Central memory CD8-positive, alpha-beta T cell (primary cell): ENCODE measurements at places on chromosomes 1 and 21.

DNA sequence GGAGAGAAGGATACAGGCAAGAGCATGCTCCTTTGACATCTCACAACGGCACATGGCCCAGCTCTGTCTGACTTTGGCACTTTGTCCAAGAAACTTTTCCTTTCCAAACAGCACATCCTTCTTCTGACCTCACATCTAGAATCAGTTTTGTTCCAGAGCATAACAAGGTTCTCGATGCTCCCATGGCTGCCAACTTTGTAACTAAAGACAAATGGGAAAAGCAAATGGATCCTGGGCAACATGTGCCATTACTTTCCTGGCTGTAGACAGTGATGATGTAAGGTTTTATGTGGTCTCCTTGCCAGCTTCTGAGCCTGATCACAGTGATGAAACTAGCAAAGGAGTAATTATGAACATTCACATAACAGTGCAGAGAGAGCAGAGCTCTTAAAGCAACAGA is 171.8 kb upstream of the C1orf87 start:
- DNase-seq = no peak

- no peak for DNase-seq
Measured at GRCh38 chr1:73953186-73953585, 244.8 kb downstream of the LRRIQ3 start.

GRCh38 chr21:33883118-33883517 is 32.5 kb downstream of the ATP5PO start:
- DNase-seq = no peak

- DNase-seq = no peak
Measured at GRCh38 chr1:209646558-209646957, 5.7 kb downstream of the LAMB3 start.

GRCh38 chr1:38064197-38064903 is 17.8 kb upstream of the POU3F1 start:
- DNase-seq = no peak

DNA sequence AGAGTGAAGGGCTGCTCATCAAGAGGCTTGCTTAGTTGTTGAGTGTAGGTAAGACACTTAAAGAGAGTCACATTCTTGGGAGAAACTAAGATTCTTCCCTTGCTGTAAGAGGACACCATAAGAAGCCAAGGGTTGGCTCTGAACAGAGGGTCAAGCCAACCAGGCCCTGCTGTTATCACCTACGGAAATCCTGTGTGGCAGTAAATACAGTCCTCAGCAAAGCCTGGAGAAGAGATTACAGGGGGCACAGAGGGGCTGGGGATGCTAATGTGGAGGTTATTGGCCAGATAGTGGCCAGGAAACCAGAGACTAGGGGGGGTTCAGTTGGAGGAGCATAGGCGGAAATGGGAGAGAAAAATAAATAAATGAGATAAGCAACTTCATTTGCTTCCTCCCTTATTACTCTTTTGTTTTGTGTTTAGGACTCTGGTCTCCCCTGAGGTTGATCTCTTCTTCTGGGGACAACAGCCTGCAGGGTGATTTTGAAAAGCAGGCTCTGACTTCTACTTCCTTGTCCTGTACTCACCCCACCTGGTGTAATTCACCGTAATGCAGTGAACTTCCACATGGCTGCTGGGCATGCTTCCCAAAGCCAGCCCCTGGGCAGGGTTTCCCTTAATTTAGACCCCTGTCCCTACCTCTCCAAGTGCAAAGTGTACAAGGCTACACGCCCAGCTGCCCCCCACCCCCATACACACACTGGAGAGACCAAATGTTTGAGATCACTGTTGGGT is 40.9 kb downstream of the MTARC1 start:
- no peak for DNase-seq

DNA sequence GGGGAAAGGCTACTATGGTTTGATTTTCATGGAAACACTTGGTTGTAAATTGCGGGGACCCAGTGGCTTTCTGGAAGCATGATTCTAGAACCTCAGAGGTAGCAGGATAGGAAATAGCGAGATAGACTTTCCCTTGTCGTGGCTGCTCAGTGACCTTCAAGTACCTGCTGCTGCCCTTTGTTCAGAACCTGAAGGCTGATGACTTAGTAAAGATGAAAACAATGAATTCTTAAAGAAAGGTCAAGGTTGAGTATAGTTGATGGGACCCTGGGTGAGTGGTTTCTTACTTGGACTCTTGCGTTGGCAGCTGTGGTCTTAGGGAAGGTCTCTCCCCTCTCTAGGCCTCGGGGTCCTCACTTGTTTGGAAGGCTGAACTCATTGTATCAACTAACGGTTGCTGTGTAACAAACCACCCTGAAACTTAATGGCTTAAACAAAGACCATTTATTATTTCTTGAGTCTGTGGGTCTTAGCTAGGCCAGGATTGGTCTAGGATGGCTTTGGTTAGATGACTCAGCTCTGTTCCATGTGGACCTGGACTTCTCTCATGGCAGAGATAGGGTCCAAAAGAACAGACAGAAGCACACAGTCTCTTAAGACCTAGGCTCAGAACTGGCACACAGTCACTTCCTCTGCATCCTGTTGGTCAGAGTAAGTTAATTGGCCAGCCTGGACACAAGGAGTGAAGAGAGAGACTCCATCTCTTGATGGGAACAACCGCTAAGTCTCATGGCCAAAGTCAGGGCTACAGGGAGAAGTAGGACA is 89.2 kb upstream of the SELENON start:
- no peak for DNase-seq

DNA sequence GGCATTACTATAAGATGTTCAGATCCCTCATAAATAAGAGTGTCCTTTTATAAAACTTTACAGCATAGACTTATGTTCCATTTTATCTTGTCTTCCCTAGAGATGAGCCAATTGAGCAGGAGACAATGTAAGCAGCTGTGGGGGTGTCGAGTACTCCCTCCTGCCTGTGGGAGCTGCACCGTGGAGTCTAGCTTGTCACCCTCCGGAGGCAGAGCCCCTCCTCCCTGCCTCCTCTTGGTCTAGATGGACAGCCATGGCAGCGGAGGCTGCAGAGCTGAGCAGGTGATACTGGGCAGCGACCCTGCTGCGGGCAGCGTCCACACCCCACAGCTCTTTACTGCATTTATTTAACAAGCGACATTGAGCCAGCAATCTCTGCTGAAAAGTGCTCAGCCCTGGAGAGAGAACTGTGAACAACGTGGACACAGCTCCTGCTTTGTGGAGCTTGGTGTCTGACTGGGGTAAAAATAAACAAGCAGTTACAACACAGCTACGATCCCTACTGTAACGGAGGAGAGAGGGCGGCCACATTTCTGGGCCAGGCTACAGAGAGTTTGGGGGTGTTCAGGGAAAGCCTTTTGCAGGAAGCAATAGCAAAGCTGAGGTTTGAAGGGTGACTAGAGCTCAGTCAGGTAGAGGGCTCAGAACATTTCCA is 12.8 kb upstream of the KIF21B start:
- no peak for DNase-seq

GRCh38 chr1:229195246-229195645 is 75.7 kb upstream of the RAB4A start:
- DNase-seq = no peak

DNA sequence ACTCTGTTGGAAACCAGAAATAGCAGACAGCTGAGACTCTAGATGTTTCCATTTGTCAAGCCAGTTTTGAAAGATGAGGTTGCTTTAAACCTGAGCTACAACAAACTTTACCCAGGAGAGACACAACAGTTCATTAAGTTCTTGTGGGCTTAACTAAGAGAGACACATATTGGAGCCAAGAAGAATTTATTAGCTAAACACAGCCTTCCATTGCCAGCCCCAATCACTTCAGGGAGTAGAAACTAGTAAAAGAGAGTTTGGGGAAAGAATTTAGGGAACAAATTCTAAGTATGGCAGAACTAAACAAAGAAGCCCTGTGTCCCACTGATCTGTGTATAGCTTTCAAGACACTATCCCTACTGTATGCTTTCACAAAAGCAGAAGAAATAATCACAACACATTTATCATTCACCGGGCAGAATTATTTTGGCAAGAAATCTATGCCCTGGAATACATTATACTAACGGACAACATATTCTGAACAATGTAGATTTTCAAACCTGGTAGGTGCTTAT is 87.3 kb upstream of the KAZN start:
- no peak for DNase-seq

DNA sequence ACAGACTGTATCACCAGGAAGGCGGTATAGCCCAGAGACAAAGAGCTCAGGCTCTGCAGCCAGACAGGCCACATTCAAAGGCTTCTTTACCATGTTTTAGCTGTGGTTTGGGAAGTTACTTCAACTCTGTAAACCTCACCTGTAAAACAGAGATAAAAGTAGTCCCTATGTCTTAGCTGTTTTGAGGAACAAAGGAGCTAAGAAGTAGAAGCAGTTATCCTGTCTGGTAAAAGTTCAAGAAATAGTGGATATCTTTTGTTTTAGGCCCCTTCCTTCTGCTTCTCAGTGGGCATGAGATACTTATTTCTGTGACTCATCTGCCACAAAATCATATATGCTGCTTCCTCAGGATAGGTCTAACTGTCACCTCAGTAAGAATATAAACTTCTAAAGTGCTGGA is 6.5 kb downstream of the CD34 start:
- DNase-seq = no peak

GRCh38 chr1:42239555-42239954 is 75.0 kb upstream of the GUCA2A start:
- no peak for DNase-seq

- no peak for DNase-seq
Measured at GRCh38 chr1:75083848-75084514, 50.2 kb upstream of the LHX8 start.

- no peak for DNase-seq
Measured at GRCh38 chr1:53527368-53527767, 68.2 kb downstream of the DMRTB1 start.

DNA sequence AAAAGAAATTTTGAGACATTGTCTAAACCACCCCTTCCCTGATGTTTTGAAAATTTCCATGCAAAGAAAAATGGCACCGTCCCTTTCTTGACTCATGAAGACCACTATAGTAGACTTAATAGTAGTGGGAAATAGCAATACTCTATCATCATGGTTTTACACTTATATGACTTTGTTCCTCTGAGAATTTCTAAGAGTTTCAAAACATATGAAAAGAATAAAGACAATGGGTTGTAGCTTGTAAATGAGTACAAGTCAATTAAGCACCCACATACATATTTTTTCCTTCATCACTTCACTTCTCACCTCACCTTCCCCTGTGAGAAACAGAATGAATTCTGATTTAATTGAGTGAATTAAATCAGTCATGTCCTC is 151.7 kb downstream of the LYPLAL1 start:
- no peak for DNase-seq

- no peak for DNase-seq
Measured at GRCh38 chr1:193705554-193705981, 519.2 kb upstream of the B3GALT2 start.
